ENCODE measurements at places on chromosomes 3 and 15.

DNA sequence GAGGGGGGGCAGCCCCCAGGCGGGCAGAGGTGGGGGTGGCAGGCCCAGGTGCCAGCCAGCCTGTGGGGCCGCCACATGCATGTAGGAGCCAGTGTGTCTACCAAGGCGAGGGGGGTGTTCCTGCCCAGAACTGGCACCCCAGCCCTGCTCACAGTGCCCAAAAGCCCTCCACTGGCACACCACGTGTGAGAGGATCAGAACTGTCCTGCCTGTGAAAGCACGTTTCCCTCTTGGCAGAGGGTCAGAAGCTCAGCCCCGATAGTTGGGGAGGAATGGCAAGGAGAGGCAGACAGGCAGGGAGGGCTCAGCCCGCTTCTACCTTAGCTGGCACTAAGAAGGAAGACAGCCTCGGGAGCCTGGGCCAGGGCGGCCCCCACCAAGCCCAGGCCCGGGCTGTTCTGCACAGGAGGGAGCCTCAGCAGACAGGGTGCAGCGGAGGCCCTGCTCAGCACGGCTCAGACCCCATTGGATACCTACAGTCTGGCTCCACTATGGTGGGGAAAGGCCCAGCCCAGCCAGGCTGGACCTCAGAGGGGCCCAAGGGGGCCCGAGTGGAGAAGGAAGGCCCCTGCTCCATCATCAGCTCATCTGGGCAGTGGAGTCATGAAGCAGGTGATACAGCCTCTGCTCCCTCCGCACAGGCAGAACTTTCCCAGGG lies 84.8 kb upstream of the LINGO1 start:
- no peak for DNase-seq

GRCh38 chr15:34682674-34683073 lies 72.1 kb downstream of the GJD2 start:
- no peak for DNase-seq

DNA sequence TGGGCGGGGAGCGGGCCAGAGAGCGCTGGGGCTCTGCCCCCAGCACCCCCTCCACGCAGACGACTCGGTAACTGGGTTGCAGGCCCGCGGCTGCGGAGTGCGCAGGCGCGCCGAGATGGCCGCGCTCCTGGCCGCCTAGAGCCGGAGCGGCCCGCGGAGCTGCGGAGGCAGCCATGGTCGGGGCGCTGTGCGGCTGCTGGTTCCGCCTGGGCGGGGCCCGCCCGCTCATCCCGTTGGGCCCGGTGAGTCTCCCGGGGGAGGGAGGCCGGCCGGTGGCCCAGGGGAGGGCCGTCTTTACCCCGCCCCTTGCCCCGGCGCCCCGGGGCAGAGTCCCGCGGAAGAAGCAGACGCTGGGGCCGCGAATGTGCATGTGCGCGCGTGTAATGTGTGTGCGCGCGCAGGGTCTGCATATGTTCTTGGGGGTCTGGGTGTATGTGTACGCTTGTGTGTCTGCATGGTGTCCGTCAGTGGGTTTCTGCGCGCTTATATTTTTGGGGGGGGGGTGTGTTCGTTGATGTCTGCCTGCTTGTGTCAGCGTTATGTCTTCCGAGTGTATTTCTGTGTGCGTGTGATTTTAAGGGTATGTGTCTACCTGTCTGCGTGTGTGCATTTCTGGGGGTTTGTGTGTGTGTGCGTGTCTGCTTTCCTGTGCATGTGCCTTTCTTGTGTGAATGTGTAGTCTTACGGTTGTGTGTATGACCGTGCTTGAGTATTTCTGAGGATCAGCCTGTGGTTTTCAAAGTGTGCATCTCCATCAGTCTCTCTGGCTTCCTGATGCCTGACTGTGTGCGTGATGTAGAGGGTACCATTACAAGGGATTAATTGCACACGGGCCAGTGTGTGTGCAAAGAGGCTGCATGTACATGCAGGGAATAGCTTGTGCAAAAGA lies at the start of gene ABHD14A:
ABHD14A (plus strand) TSS at position 102 of the 889 bp plus-strand sequence; CDS start at position 174, 72 bp downstream.
- DNase-seq, result peak; percentile 86

DNA sequence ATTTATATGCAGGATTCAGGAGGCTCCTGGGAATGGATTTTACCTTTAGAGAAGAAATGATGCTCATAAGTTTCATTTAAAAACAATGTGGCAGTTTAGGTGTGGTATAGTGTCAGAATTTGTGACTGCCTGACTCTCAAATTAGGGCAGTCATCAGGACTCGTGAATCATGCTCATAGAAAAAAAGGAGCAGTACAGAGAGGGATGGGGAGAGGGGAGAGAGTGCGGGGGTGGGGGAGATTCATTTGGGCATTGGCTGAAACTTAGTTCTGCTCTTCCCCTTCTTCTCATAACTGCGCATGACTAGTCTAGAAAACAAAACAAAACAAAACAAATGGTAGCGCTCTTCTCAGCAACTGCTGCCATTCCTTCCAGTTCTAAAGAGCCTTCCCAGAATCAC lies 44.3 kb downstream of the PRTG start:
- no peak for DNase-seq

GRCh38 chr15:83113881-83114674 lies 6.6 kb downstream of the TM6SF1 start:
- no peak for DNase-seq

- DNase-seq, result no peak
Observed at GRCh38 chr15:100687582-100688141, 85.3 kb downstream of the ASB7 start.

- peak; percentile 69 for DNase-seq
Observed at GRCh38 chr3:18559331-18559842, 134.2 kb upstream of the SATB1 start.

DNA sequence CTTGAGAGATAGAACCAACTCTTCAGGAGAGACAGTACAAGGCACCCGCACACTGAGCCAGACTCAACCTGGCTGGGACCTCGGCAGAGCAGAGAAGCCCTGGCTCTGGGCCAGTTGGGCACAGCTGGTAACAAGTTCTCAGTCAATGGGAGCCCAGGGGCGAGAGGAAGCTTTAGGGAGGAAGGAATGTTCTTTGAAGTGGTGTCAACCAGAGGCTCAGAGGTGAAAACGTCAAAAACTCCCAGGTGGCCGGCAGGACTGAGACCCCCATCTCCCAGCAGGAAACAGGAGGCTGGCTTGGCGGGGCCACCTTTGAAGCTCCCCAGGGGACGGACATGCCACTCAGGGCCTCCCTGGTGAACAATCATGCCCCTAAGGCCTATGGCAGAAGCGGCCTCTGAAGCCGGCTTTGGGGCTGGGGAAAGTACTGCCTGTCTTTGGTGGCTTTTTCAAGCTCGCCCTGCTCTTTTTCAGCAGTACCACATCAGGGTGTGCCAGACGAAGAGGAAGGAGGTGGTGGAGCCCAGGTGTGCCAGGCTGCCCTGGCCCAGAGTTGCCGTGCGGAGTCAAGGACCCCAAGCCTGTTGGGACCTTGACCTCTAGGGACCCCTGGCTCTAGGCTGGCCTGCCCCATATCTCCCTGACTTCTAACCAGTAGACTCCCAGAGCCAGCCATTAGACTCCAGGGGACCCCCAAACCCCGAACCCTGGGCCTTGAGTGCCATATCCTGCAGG lies 16.7 kb upstream of the TBC1D21 start:
- no peak for DNase-seq

DNA sequence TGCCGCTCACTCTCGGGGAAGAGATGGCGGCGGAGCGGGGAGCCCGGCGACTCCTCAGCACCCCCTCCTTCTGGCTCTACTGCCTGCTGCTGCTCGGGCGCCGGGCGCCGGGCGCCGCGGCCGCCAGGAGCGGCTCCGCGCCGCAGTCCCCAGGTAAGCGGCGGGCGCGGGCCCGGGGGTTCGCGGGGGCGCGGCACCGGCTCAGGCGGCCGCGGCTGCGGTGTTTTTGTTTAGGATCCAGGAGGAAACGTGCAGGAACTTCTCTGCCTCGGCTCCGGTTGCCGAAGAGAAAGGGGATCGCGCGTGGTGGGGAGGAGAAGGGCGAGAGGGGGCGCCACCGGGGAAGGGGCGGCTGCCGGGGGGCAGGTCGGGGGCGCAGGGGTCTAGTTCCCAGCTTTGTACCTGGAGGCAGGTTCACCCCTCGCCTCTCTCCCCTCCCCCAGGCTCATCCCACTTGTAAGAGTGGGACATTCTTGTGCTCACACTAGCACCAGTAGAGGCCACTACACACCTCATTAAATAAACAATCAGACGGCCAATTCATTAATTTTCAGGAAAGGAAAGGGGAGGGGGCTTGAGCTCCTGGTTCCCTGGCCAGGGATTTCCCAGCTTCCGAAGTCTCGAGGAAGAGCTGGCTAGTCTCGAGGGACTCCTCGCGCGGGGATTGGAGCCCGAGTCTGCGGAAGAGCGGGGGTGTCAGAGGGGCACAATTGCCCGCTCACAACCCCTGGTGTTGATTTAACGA lies 562 bp downstream of the NEO1 start:
- DNase-seq, result peak; percentile 37

- no peak for DNase-seq
Observed at GRCh38 chr15:64528871-64529270, 68.5 kb downstream of the ZNF609 start.

GRCh38 chr3:112394003-112394640 lies 61.2 kb downstream of the CD200 start:
- no peak for DNase-seq

GRCh38 chr3:196979545-196979944 lies 10.9 kb upstream of the PIGZ start:
- no peak for DNase-seq
